NCI-H1048 (cell line): ENCODE measurements at places on chromosomes 11 and 22.

GRCh38 chr11:73294604-73295003 is 13.5 kb upstream of the ARHGEF17 start:
- no peak for DNase-seq

DNA sequence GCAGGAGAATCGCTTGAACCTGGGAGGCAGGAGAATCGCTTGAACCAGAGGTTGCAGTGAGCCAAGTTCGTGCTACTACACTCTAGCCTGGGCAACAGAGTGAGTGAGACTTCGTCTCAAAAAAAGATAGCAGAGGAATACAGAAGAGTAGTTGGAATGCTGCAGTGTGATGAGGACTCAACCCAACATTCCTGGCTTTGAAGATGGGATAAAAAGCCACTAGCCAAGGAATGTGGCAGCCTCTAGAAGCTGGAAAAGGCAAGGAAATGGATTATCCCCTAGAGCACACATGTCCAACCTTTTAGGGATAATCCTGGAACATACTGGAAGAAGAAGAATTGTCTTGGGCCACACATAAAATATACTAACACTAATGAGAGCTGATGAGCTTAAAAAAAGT is 13.9 kb downstream of the SLC25A17 start:
- DNase-seq, result no peak

DNA sequence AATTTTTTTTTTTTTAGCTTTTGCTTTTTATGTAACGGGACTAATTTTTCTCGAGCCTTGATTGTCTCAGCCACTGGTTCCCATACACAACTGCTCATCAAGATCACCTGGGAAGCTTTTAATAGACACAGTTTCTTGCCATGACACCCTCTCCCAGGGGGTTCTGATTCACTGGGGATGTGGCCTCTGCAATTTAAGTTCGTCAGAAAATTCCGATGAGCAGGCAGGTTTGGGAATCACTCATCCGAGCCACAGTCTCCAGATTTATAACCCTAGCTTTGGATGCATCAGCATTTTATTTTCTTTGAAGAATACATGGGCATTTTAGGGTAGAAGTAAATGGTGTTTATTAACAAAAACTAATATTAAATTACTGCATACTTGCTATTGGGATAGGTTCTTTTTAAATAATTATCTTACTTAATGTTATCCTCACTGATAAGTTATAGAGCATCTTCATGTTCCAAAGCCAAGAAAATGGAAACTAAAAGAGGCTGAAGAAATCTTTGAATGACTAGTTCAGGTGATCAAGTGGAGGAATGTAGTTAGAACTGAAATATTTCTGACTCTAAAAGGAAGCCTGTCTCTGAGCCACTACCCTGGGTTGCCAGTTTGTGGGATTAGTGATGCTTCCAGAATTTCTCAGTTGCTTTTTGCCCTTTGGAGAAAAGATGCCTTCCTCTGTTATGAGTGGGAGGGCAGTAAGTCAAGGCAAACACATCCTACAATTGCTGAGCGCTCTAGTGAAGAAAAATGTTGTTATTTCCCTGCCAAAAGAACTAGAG is 319.0 kb downstream of the DDX10 start:
- DNase-seq, result no peak

DNA sequence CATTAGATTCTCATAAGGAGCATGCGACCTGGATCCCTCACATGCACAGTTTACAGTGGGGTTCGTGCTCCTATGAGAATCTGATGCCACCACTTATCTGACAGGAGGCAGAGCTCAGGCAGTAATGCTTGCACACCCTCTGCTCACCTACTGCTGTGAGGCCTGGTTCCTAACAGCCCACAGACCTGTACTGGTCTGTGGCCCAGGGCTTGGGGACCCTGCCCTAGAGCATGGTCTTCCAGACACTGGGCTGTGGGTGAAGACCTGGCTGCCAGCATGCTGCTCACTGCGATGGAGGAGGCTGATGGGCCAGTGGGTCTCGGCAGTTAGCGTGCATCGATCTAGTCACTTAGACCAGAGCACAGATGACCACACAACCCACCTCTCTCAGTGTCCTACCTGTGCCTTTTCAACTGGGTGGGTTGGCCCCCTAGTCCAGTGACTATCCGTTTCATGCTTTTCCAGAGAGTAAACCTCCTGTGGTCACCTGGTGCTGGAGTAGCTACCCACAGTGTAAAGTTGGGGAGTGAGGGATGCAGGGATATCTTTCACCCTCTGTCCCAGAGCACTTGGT is 21.1 kb downstream of the MED15 start:
- DNase-seq, result no peak

- no peak for DNase-seq
These were observed 16.7 kb downstream of the ASPHD2 start for GRCh38 chr22:26445577-26446275.

GRCh38 chr11:118151431-118151830 is 1.2 kb downstream of the SCN4B start:
- no peak for DNase-seq

DNA sequence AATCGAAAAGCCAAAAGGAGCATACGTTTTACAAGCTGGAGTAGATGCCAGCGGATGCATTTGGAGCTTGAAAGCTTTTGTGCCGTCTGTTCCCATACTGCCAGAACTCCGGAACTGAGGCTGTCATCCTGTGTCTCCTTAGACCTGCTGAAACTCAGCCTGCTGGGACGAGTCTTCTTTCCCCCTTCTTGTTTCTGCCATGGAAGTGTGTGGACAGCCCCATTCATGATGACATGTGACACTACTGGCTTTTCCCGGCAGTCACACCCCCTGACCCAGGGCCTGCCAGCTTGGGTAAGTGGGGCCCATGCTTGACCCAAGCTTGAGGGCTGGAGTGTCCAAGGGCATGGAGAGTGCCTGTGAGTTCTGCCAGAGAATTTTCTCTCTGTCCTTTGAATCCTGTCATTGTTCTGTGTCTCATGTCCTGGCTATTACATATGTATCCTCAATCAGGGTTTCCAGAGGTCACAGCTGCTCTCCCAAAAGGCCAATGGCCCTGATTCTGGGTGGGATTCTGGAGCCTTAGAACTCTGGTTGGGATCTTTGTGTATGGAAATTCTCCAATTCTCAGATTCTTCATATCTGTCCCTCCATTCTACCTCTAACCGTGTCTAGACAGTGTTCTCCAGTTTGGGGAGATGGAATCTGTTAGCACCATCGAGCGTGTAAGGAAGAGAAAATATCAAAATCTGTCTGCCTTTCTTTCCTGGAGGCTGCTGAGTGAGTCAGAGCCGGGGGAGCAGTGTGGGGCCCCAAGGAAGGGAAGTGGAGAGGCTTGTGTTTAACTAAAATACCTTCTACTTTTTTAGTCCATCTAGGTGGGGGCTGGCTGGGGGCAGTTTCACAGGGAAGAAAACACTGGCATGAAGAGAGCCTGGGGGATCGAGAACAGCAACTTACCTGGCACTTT is 73.2 kb downstream of the KIAA1671 start:
- no peak for DNase-seq

- DNase-seq, result no peak
These were observed 147.9 kb downstream of the ATG16L2 start for GRCh38 chr11:72962084-72962483.

DNA sequence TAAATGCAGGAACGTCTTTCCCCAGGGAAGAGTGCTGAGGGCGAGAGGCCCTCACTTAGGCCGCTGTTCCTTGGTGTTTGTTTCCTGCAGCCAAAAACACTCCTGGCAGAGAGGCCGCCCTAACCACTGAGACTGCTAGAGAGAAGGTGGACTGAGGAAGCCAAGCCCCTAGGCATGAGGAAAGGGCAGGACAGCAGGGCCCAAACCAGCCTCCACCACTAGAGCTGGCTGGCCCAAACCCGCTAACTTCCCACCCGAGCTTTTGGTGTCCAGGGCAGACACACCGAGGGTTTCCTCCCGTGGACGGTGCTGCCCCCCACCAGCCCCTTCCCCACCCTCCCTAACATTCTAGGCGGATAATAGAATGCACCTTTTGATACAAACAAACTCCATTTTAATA is 6.0 kb downstream of the FGF19 start:
- no peak for DNase-seq

GRCh38 chr22:27588268-27588667 is 213.3 kb downstream of the MN1 start:
- no peak for DNase-seq

- DNase-seq, result no peak
These were observed 67.4 kb downstream of the ENDOD1 start for GRCh38 chr11:95156916-95157541.

DNA sequence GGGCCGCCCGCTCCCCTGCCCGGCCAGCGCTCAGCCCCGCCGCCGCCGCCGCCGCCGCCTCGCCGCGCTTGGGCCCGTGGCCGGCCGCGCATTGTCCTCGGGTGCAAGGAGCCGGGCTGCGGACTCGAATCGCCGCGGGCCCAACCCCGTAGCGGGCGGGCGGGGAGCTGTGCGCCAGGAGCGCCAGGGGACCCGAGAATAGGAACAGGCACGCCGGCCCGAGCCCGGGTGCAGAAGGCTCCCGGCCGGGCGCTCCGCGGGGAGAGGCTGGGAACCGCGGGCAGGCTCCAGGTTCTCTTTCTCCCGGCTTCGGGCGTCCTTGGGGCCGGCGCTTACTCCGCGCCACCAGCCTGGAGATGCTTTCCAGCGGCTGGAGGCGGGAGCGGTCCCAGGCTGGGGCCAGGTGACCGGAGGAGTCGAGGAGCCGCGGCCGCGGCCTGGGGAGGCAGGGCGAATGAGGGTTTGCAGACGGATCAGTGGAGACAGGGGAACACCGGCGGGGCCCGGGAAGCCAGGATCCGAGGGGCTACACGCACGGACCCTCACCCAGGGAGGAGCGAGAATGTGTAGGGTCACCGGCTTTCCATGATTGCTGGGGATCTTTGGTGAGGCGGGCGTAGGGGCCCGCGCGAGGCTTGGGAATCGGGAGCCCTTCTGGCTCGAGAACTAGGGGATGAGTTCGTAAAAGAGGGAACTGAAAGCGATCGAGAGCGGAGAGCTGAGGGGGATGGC is 726 bp downstream of the PKNOX2 start:
- no peak for DNase-seq

- DNase-seq, result no peak
These were observed 1.9 kb downstream of the TMEM134 start for GRCh38 chr11:67466962-67467771.

- DNase-seq, result no peak
These were observed 762 bp upstream of the CCDC134 start for GRCh38 chr22:41799486-41800347.

- no peak for DNase-seq
These were observed 722 bp upstream of the GUCY1A2 start for GRCh38 chr11:107018902-107019493.

DNA sequence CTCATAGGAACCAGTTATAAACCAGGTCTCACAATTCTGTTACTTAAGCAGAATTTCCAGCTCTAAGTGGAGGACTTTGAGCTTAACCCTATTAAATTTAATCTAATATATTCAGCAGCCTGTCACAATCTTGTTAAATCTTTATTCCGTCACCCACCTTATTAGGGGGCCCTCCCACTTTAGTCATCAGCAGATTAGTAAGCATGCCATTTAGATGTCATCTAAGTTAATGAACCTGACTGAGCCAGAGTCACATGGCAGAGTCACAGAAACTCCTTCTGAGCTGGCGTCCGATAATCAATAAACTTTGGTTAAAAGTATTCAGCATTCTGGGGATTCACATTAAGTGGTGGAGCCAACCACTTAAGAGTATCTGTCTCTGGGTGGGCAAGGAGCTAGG is 35.1 kb downstream of the TTC12 start:
- no peak for DNase-seq

- DNase-seq, result no peak
These were observed 55.3 kb downstream of the ZNF143 start for GRCh38 chr11:9516113-9516512.

DNA sequence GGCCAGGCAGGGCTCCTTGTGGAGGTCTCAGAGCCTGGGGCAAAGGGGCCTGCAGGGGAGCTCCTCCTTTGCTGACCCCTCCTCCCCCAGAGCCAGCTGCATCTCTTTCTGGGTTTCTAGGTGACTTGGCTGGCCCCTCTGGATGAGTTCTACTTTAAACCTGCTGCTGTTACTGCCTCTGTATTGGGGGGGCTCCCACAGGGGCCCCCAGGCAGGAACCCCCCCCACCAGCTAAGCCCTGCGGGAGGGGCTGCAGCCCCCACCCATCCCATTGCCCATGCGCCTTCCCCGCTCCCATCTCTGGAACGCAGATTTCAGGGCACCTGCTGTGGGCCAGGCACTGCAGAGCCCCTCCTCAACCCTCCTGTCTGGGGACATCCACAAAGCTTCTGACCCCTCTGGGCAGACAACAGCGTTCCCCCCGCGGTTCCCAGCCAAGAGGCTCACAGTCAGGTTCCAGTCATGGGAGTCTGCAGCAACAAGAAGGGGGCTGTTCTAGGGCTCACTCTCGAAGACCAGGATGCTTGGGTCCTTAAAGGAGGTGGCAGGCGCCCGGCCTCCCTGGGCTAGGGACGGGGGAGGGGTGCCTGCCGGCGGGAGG is 815 bp upstream of the PLCB3 start:
- DNase-seq, result no peak

GRCh38 chr11:93939084-93939760 is 81.9 kb upstream of the HEPHL1 start:
- DNase-seq, result no peak

- no peak for DNase-seq
These were observed 149.1 kb upstream of the E2F8 start for GRCh38 chr11:19389787-19390303.

GRCh38 chr11:84224042-84224441 is 937.9 kb upstream of the CCDC90B start:
- DNase-seq, result no peak

GRCh38 chr11:33263549-33263948 is 6.4 kb downstream of the HIPK3 start:
- no peak for DNase-seq

DNA sequence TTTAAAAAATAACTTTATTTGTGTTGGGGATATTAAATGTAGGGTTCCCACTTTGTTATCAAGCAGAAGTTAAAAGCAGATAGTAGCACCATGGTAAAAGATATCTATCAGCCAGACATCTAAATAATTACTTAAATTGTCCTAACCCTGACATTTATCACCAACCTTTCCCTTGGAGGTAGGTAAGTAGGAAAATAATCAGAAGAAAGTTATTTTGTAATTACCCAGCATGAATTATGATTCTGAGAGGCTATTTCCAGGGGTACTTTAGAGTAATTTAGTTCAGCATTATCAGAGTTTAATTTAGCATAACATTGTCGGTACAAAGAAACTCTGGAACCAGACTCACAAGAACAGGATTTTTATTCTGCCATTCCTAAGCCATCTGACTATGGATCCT is 23.2 kb upstream of the LRRC55 start:
- no peak for DNase-seq

GRCh38 chr11:87397011-87397865 is 359.5 kb downstream of the TMEM135 start:
- no peak for DNase-seq

DNA sequence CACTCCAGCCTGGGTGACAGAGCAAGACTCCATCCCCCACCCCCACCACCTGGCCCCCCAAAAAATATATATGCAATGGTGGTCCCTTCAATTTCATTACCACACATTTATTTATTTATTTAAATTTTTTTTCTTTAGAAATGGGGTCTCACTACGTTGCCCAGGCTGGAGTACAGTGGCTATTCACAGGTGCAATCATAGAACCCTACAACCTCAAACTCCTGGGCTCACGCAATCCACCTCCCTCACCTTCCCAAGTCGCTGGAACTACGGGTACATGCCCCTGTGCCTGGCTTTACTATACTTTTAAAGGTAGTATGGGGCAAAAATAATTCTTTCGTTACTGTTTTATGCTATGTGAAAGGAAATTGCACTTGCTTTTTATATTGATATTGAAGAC is 50.9 kb upstream of the EP300 start:
- no peak for DNase-seq

- no peak for DNase-seq
These were observed 39.9 kb upstream of the ANO1 start for GRCh38 chr11:70038034-70038834.

GRCh38 chr22:39021552-39022250 is 774 bp downstream of the APOBEC3D start:
- no peak for DNase-seq
